KBM-7 (cell line): ENCODE measurements at places on chromosomes 1 and 21.

DNA sequence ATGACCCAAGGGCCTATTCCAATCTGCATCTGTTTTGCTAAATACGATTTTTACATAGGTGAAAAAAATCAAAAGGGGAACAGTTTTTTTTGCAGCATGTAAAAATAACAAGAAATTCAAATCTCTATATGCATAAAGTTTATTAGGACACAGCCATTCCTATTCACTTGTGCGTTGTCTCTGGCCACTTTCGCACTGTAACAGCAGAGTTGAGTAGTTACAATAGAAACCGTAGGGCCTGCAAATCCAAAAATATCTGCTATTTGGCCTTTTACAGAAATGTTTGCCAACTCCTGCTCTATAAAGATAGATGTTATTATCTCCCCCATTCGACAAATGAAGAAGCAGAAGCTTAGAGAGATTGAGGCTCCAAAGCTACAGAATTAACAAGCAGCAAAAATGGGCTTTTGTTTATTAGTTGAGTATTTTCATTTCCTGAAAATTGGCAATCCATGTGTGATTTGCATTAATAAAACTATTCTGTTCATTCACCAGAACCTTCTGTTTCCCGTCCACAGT is 5.5 kb downstream of the DYNLT5 start:
- no peak for DNase-seq

DNA sequence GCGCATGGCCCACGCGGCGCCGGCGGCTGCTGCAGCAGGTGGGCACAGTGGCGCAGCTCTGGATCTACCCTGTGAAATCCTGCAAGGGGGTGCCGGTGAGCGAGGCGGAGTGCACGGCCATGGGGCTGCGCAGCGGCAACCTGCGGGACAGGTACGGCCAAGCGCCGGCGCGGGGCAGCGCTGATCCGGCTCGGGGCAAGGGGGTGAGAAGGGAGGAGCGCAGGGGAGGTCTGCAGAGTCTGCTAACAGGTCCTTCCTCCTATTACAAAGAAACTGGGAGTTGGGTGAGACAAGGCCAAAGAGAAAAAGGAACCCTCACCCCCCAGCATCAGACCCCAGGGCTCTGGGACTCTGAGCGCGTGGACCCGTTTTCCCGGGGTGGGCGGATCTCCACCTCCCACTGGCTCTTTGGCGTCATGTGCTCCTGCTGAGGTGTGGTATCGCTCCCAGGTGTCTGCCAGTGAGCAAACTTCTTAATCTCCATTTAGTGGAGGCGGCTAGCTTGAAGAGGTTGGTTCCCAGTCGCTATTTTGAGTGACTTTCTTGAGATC is 431 bp downstream of the MTARC1 start:
- DNase-seq, result no peak

GRCh38 chr1:54307305-54307704 is 98.9 kb downstream of the SSBP3 start:
- DNase-seq, result no peak

- no peak for DNase-seq
Measured at GRCh38 chr1:91334856-91335255, 69.8 kb downstream of the HFM1 start.

DNA sequence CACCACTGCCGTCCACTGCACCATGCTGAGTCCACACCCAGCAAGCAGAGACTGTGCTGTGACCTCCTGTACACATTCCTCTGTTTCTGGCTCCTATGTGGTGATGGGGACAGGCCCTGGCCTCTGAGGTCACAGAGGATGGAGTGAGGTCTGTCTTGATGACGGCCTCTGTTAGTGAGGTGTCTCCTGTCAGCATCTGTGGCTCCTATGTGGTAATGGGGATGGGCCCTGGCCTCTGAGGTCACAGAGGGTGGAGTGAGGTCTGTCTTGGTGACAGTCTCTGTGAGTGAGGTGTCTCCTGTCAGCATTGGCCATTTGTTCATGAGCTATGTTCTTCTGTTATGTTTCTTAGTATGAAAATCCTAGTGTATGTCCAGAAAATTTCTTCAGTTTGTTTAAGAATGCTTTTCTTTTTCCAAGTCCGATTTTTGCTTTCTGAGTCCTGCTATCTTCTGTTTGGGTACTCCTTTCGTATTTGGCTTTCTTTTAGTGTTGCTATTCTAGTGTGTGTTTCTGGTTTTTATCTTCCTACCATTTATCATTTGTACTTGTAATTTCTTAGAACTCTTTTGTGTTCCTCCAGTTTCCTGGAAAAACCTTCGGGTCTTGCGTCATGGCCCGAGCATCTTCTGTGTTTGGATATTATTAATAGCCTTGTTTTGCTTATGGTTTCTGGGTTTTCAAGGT is 13.4 kb downstream of the SNAP47 start:
- no peak for DNase-seq

- no peak for DNase-seq
Measured at GRCh38 chr1:53766831-53767405, 28.0 kb upstream of the GLIS1 start.

- DNase-seq, result no peak
Measured at GRCh38 chr1:238950784-238951183, 435.6 kb upstream of the CHRM3 start.

DNA sequence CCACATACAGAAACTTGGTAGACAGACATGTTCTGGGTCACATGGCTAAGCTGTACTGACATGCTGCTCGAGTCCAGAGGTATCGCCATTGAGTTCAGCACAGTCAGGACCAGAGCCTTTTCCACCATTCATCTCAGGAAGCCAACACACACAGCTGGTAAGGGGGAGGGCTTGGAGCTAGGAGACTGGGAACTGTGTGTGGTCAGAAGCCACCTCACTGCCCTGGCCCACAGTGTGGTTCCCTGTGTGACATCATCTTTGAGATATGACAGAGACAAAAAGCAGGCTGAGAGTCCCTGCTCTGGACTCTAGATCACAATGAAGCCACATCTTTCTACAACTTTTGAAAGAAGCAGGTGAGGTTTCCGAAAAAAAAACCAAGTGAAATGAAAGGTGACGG is 107.2 kb downstream of the SIM2 start:
- DNase-seq, result no peak

DNA sequence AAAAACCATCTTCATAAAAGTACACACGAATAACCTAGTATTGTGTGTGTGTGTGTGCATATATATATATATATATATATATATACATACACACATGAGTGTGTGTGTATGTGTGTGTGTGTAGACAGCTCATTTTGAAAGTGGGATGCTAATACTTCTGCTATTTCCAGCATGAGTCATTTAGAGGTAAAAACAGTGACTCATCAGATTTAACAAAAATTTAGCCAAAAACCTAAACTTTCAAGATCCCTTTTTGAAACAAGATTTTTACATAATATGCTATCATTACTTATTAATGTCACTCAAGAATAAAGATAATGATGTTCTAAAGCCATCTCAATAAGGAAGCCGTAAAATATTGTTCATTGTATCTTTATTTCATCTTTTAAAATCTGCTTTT is 35.6 kb upstream of the ADGRL4 start:
- DNase-seq, result no peak

DNA sequence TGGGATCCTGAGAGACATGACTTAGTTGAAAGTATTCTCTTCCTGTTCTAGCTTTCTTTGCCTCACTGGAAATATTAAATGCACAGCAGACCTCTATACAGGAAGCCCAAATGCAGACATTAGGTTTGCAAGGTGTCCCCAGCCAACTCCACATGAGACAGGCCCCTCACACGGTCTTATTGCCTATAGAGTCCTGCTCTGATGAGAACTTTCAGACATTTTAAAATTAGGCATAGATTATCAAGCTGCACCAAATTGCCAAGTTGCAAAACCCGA is 251.9 kb upstream of the C1orf105 start:
- no peak for DNase-seq

DNA sequence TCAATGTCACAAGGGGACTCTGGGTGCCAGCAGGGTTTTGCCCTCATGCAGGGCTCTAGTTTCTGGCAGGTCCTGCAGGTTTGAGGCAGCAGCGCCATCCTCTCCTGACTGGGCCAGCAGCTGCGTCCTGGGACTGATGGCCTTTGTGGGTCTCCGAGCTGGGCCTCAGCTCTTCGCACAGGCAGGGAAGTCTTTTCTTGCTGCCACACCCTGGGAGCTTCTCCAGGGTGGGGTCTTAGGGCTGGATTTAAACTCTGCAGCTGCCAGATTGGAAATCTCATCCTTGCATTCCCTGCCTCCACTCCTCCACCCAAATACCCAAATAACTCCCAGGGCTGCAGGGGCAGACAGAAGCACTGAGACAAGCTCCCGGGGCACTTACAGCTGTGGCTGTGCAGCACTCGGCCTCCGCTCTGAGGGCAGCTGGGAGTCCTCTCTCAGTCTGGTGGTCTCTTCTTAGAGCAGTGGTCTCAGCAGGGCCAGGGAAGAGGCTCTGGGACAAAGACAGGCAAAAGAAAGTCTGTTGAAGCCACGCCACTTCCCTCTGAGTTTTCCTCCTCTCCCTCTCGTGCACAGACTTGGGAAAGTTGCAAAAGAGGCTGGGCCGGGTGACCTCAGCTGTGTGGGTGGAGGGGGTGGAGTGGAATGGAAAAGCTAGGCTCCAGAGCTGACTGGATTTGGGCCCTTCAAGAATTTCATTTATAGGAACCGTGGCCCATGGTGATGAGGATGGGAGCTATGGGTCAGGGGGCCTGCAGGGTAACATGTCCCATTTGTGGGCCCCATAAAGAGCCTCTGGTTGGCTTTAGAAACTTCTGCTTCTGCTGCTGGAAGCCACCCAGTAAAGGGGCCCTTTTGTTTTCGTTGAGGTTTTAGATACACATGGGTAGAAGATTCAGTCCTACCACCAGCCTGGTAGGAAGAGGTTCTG is at the start of gene RAB7B:
Gene RAB7B, minus strand, starts transcription at position 525 of the 931 bp plus-strand sequence. CDS start 9,260 bp downstream, outside the sequence.
- DNase-seq, result peak; percentile 70

DNA sequence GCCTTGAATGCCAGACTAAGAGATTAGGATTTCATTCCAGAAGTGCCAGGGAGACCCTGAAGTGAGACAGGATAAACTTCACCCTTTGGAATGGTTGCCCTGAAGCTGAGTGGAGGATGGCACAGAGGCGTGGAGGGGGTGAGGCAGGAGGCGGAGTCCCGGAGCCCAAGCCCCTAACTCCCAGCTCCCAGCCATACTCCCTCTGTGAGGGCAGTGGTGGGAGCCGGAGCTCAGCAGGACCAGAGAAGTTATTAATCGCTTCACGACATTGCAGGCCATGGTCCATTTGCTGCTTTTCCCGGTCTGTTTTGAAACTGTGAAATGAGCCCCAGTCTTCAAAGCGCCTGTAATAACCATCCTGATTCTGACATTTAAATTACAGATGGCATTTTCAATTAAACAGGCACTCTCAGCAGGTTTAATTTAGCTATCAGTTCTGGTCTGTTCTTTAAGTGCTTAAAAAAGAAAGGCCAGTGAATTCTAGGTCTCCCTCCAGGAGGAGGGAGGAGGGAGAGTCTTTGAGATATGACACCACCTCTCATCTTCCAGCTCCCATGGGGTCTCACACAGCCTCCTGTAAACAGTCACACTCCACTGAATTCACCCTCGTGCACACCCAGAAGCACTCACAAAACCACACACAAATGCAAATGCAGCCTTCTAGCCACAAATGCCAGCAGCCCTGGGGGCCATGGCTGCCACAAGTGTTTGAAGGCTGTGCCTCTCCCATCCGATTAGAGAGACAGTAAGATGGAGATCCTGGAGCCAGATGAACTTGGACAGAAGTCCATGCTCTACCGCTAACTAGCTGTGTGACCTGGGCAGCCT is 19.6 kb downstream of the FBXO2 start:
- no peak for DNase-seq

- peak; percentile 20 for DNase-seq
Measured at GRCh38 chr1:110627764-110628163, 21.6 kb upstream of the KCNA2 start.

- DNase-seq, result peak; percentile 39
Measured at GRCh38 chr1:145855426-145855948, 3.4 kb downstream of the PIAS3 start.

DNA sequence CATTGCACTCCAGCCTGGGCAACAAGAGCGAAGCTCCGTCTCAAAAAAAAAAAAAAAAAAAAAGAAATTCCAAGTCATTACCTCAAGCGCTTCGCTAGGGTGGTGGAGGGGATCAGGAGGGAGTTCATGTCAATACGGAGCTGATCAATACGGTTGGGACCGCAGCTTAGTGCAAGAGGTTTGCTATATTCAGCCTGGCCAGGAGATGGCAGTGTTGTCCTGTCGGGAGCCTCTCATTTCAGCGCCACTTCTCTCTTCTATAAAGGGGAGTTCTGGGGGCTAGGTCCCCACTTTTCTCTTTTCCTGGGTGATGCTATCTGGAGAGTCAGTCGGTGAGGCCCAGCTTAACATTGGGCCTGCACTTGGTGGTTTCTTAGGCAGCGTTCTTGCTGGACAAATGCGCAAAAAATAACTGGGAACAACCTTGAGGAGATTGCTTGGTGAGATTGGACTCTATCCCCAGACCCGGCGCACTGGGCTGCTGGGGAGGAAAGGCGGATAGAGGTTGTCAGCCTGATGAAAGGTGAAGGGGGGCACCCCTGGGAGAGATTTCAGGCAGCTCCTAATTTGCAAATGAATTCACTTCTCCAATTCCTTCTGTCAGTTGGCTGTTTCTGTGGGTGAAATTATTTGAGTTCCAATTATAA is 40.4 kb downstream of the KIAA0040 start:
- DNase-seq, result peak; percentile 66

DNA sequence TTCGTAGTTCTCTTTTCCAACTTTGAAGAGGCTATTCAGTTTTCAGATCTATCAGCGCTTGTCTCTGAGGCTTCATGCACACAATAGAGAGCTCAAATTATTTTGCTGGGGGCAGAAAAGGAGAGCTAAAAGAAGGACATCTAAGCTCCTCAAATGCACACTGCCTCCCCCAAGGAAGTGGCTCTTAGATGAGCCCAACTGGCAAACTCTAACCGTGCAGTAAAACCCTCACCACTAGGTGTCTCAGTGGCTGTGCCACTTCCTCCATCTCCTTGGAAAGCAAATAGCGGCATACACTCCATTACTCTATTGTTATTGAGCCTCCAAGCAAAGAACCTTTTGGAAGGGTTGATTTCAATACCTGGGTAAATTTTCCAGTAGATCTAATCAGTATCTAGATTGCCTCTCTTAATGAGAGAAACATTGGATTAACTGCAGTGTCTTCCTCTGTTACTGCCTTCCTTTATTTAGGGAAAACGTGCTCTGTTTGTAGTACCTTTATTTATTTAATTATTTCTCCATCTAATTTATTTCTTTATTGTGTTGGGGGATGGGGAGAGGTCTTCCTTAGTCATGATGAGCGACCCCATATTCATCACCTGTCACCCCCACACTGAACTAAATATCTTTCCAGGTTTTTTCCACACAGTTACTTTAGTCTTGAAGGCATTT is 9.2 kb upstream of the SFPQ start:
- peak; percentile 90 for DNase-seq
